Amniotic stem cell (primary cell): ENCODE measurements at places on chromosomes 2 and 18.

GRCh38 chr18:63997041-63997440, 27.2 kb downstream of the SERPINB8 start:
- DNase-seq = no peak

- DNase-seq = no peak
Observed at GRCh38 chr2:45207101-45207500, 197.8 kb upstream of the SIX2 start.

DNA sequence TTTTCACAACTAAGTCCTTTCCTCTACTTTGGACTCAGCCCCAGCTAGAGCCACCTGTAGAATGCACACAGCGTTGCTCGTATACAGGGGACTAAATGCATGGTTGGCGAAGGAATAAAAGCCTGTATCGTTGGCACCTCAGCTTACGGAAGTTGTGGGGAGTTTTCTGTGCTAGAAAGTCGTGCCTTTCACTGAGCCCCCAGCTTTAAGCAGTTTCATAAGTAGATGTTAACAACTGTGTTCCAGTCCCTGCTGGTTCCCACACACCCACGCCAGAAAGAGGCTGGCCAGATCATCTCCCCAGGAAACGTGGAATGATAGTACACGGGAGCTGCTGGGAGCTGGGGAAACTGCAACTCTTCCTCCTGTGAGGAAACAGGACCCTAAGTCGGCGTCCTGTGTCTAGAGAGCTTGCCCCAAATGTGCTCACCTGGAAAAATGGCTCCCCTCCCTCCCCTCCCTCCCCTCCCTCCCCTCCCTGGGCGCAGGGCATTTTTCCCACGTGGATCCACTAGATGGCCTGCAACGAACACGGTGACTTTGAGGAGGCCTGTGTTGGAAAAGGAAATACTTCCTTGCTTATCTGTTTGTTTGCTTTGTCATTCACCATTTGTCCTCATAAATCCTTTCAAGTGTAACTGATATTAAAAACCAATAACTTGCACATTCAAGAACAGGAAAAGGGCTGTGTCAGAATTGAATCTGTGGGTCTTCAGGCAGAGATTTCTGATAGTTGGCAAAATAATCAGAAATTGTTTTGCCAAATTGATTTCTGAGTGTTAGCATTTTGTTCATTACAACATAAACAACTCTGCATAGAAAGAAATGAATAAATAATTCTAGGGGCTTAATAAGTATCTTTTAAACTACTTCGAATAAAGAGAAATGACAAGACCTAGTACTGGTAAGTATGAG, 43.9 kb upstream of the RFX8 start:
- DNase-seq = no peak

DNA sequence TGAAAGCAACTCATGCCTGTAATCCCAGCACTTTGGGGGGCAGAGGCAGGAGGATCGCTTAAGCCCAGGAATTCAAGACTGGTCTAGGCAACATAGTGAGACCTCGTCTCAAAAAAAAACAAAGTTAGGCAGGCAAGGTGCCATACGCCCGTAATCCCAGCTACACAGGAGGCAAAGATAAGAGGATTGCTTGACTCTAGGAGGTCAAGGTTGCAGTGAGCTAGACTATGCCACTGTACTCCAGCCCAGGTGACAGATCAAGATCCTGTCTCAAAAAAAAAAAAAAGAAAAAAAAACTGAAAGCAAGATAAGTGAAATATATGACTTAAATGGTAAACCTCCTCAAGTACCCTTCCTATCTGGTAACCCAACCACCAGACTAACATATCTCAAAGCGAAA, 59.8 kb downstream of the USP34 start:
- no peak for DNase-seq

GRCh38 chr2:10136101-10136934, 13.8 kb downstream of the RRM2 start:
- no peak for DNase-seq

DNA sequence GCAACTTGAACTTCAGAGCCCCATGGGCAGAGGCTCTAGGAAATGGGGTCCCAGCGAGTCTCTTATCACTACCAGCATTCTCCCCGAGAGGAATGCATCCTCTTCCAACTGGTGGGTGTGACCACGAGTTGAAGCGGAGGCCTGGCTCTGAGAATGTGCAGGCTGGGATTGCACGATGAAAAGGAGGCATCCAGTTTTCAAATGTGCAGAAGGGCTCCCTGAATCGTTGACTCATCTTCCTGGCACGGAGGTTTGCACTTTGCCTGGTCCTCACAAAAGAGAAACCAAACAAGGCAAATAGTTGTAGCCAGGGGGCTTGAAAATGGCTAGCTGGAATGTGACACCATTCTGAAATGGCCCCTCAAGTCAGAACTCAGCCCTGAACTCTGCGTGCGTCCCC, 216.7 kb downstream of the GLI2 start:
- DNase-seq = no peak

DNA sequence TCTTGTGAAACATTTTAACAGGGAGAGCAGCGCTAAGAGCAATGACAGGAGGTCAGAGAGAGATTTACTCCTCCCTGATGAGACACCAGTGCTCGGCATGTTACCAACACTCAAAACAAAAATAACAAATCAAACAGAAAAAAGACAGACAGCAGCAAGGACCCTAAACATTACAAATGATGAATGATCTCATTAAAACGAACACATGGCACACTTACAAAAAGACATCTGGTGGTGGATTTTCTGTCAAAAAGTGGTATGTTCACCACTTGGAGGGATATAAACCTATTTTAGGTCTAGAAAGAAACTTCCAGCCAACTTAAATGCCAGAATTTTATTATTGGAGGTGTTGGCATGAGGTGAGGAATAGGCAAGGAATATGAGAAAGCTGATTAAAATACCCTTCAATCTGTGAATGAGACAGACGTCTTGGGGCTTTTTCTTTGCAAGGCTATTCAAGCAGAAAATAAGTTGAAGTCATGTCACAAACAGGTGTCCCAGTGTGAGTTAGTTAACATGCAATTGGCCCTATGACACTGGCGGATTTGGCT, 112.8 kb downstream of the PRELID3A start:
- DNase-seq = no peak

- DNase-seq = no peak
Observed at GRCh38 chr2:218959761-218960308, 369 bp downstream of the CDK5R2 start.

DNA sequence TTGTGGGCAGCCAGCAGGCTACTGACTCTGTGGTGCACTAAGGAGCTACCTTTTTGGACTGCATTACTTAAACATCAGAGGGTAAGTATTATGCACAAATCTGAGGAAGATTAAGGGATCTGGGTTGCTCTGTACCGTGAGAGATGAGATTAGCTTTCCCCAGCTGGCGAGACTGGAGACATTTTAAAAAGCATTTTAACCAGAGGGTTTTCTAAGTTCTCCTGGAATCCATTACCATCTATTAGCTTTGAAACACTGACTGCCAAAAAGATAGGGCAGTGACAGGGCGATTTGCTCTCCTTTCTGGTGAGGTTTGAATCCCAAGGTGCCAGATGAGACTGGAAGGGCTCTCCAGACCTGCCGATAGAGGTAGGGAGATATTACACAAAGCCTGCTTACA, 63.2 kb downstream of the LYPD6 start:
- DNase-seq = no peak

DNA sequence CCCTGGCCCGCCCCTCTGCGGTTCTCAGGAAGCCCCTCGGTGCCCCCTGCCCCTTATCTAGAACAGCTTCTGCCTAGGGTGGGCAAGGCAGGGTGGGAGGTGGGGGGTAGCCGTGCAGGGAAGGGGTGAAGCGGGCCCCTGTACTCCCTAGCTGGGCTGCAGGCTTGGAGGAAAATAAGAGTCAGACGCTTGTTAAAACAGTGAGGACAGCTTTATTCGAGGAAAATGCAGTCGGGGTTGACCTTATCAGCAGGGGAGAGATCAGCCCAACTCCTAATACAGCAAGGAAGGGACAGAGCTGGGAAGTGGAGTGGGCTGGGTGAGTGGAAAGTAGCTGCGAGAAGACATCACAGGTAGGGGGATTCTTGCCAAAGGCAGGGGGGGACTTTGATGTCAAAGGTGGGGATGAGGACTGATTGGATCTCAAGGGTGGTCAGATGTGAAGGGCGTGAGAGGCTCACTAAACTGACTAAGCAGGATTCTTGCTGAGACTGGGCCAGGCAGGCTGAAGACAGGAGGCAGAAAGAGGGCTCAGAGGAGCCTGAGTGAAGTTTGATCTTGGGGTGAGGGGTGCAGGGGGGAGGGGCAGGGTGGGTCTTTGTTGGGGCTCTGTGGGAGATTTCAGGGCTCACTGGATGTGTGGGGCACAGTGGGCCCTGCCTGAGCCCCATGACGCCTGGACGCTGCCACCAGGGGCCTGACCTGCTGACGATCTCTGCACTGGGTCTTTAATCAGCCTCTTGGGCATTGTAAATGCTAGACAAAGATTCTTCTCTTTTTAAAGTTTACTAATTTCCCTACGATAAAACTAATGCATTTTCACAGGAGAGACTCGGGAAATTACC, 29.9 kb downstream of the HPCAL1 start:
- no peak for DNase-seq

DNA sequence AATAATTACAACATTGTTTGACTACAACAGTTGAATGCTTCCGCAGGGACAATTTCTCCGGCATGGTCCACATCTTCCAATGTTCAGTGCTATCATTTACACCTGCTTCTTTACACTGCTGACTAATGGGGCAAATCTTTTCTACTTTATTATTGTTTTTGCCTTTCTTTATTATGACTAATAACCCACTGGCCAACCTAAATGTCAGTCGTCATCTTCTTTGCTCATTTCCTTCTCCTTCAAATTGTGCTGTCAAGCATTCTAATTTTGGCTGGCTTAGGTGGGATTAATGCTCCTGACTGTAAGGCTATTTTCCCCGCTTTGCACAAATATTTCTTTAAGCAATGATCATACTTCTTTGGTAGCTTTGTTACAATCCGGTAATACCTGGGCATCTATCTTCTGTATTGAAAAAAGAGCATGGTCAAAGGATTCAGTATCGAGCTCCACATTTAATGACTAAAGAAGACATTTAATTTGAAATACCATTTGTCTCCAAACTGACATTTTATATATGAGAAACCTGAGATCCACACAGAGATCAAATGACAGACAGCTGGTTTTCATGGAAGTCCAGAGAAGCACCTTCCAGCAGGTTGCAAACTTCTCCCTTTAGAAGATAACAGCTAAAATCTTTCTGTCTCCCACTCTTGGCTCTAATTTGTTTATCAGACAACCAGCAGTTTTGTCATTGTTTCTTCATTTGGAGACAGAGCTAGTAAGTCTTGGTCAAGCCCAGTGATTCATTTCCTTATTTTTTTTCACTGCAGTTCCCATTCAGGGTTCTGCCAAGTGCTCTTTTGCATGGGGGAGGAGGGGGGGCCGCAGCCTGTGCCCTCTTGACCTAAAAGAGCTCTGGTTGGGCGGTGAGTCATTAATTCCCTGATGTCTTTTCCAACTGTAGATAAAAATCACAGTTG, 132.9 kb downstream of the SOCS6 start:
- DNase-seq = no peak

GRCh38 chr2:17306706-17307105, 211.5 kb downstream of the RAD51AP2 start:
- no peak for DNase-seq

DNA sequence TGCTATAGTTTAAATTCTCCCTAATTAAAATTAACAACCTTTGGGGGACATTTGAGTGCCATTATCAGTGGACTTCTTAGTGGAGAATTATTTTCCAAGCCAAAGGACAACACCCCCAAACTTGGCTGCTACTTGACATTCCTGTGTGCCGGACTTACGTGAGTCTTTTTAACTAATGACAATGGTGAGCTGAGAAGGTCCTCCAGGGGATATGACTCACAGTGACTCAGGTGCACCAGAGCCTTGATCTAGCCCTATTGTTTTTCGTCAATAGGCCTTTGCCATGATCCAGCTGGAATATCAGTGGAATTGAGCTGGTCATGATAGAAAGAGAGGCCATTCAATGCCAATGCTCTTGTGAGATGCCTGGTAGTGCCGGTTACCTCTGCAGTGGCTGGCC, 118.1 kb upstream of the CXCR4 start:
- DNase-seq = no peak

DNA sequence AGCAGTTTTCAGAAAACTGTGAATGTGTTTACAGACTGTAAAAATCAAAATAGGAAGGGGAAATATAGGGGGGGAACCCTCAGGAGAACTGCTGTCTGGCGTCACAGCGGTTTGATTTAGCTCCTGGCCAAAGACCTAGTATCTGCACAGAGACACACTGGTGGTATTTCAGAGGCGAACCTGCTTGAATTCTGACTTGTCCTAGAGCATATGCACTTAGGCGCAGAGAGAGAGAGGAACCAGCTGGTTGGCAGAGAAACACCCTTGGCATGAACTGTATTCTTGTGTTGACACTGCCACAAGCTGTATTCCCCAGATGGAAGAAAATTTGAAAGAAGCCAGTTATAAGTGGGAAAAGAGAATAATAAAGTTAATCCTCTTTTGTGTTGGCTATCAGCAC, 506.5 kb upstream of the NRP2 start:
- DNase-seq = no peak

GRCh38 chr2:64525317-64525613, 1.1 kb downstream of the AFTPH start:
- DNase-seq = no peak

DNA sequence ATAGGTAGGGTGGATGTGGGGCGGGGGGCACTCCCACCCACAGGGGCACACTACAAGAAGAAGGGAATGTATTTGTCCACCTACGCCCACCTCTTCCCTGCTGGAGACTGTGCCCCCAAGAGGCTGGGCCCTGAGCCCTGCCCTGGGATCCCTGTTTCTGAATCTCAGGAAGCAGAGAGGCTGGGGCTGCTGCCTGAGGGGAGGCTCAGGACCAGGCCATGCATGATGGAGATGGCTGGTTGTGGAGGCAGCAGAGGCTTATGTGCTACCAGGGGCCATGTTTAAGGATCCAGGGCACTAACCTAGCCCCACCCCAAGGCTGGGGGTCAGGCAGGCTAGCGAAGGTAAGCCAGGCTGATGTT, 81.1 kb upstream of the OTOF start:
- DNase-seq = no peak

GRCh38 chr2:9984217-9984739, 32.8 kb downstream of the GRHL1 start:
- DNase-seq = no peak

DNA sequence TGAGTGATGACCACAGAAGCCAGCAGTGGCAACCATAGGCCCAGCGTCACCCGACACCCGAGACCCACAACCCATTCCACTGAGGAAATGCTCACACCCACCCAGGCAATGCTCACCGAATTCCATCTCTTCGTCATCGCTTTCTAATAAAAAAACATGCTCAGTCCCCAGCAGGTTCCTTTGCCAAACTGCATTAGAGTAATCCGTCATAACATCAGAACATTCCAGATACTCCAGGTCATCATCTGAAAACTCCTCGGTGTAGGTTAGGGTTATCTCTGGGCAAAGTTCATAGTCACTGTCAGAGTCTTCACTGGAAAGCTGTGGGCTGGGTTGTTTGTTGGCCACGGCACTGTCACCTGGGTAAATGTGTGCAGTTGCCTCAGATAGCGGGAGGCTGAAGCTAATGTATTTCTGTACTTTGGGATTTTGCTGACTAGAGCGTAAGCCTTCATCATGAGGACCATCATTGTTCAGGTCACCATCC, 49.3 kb downstream of the ALPK2 start:
- peak; percentile 69 for DNase-seq
